ENCODE measurements at places on chromosomes 5 and 9.

GRCh38 chr9:22102146-22103053 is 93.3 kb upstream of the CDKN2B start:
- H3K27me3 ChIP-seq, result no peaks in the 10 kb centered on the region
- H3K27ac ChIP-seq, result no peak overlapping the region
- H3K4me1 ChIP-seq, result peaks cover 6% of the 10 kb centered on the region
- H3K36me3 ChIP-seq, result no peaks in the 10 kb centered on the region
- no peak overlapping the region for H3K4me3 ChIP-seq

DNA sequence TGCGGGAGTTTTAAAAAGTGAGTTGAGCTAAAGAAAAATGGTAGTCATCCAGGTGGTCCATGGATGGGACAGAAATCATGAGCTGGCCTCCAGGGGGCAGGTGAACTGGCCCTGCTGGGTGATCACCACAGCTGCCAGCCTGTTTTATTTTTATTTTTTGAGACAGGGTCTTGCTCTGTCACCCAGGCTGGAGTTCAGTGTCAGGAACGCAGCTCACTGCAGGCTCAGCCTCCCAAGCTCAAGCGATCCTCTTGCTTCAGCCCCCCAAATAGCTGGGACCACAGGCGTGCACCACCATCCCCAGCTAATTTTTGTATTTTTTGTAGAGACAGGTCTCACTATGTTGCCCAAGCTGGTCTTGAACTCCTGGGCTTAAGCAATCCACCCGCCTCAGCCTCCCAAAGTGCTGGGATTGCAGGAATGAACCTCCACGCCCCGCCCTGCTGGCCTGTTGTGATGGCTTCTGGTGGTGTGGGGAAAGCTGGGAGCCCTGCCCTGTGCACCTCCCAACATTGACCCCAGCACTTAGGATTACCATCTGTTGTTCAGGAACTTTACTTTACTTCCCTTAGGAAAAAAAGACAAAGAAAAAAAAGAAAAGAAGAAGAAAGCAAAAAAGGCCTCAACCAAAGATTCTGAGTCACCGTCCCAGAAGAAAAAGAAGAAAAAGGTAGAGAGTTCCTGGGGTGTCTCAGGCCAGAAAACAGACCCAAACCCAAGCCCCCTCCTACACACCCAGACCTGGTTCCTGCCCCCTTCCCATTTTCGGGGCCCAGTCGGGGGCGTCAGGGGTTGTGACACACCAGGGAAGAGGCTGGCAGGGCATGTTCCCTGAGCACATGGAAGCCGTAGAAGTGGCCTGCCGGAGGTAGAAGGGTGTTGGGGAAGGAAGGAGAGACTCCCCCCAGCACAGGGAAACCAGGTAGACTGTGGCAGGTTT is 14.7 kb downstream of the CD74 start:
- no peaks in the 10 kb centered on the region for H3K27me3 ChIP-seq
- peaks cover 13% of the 10 kb centered on the region for H3K36me3 ChIP-seq
- no peak overlapping the region for H3K4me3 ChIP-seq
- DNase-seq, result no peak

GRCh38 chr9:125549465-125549871 is 157.5 kb downstream of the MAPKAP1 start:
- no peaks in the 10 kb centered on the region for H3K27me3 ChIP-seq
- H3K4me3 ChIP-seq, result no peak overlapping the region
- peaks cover 21% of the 10 kb centered on the region for H3K4me1 ChIP-seq
- no peak for DNase-seq
- no peaks in the 10 kb centered on the region for H3K36me3 ChIP-seq

DNA sequence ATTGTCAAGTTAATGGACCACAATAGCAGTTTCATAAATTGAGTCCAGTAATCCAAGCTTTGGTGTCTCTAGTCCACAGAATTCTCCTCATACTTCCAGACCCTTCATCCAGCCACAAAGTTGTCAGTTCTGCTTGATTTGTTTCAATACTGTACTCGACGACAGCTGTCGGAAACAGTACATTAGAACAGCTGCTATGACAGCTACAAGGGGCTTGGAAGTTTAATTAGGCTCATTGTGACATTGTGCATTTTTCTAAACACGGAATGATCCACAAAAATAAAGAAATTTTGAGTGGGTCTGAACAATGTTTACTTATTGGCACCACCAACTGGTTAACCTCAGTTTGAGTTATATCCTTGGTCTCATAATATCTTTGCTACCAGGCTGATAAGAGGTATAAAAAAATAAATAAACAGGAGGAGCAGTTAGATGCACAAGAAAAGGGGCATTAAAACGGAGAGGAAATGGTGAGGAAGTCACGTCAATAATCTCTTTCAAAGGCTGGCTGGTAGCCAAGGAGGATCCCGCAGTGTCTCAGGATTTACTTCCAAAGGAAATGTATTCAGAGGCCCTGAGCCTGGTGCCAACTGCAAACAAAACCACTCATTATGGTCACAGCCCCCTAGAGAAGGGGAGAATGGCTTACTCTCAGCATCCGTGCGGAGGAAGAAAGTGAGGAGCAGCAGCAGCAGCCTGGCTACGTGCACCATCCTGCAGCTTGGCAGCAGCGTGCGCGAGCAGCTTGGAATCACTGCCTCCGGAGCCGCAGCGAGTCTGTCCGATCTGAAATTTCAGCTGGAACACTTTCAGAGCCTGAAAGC is 933.8 kb upstream of the DMAC1 start:
- no peaks in the 10 kb centered on the region for H3K36me3 ChIP-seq

All from neural crest cell (in vitro differentiated cells).